T-cell (primary cell): ENCODE measurements at places on chromosomes 13 and 19. TPM values are rescaled to one million over a fixed set of nuclear protein-coding genes. Genes with fewer than 3 reads are reported as not detected.

- no peak for DNase-seq
- no peak overlapping the region for H3K27ac ChIP-seq
- no peak overlapping the region for H3K4me3 ChIP-seq
- no peaks in the 10 kb centered on the region for H3K27me3 ChIP-seq
- no peaks in the 10 kb centered on the region for H3K36me3 ChIP-seq
Measured at GRCh38 chr13:83190020-83190419, 692.3 kb downstream of the SLITRK1 start.

DNA sequence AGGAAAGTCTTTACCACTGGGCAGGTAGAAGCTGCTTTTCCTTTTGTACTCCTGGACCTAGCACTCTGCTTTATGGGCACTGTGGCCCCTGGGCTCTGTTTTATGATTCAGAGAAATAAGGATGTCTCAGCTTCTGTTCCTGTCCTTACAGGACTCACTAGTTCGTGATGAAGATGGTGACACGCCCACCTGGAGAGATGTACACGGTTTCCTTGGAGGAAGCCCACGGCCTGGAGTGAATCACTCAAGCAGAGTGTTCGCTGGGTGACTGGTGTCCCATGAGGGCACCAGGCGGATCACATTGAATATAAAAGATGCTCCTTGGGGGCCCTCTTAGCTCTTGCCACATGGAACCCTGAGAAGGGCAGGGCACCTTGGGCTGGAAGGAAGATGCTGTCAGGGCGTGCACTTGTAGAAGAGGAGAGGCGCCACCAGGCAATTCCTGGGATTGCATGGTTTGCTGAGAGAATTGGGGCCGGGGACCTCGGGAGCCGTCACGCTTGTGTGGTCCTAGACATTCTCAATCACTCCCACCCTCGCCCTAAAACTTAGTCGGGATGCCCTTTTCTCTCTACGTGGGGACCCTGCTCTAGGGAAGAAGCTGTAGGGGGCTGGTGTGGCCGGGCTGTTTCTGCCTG lies 202.6 kb downstream of the TSHZ3 start:
- no peaks in the 10 kb centered on the region for H3K27me3 ChIP-seq
- no peaks in the 10 kb centered on the region for H3K36me3 ChIP-seq
- no peak for DNase-seq
- no peak overlapping the region for H3K4me3 ChIP-seq
- no peak overlapping the region for H3K27ac ChIP-seq

GRCh38 chr13:38767506-38768265 lies 80.8 kb downstream of the FREM2 start:
- DNase-seq: no peak
- no peaks in the 10 kb centered on the region for H3K27me3 ChIP-seq
- H3K4me1 ChIP-seq: no peaks in the 10 kb centered on the region
- no peaks in the 10 kb centered on the region for H3K36me3 ChIP-seq
- H3K4me3 ChIP-seq: no peak overlapping the region

- no peaks in the 10 kb centered on the region for H3K36me3 ChIP-seq
- no peak for DNase-seq
- H3K27ac ChIP-seq: no peak overlapping the region
- H3K27me3 ChIP-seq: no peaks in the 10 kb centered on the region
- no peak overlapping the region for H3K4me3 ChIP-seq
Measured at GRCh38 chr13:63438951-63439350, 2023.3 kb upstream of the PCDH20 start.

DNA sequence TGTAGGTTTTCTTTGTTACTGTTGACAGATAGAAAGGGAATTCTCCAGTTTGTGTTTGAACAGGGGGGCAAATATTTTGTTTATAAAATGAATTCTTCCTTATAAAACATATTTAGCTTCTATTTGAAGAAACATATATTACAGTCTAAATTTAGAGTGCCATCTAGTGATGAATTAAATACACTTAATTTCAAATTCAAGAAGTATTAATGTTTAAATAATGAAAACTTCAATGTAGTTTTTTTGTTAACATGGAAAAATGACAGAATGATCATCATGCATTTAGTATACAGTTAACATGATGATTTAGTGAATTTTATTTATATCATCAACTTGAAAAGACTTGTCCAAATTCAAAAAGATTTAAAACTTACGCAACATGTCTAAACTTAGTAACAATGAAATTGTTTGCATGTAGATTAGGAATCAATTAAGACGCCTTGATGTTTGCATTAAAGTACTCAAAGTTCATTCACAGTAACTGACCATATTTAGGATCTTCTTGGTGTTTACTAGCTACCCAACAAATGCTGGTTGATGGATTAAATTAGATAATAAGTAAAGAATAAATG lies 765.9 kb upstream of the SLITRK1 start:
- no peak overlapping the region for H3K27ac ChIP-seq
- H3K27me3 ChIP-seq: no peaks in the 10 kb centered on the region
- no peaks in the 10 kb centered on the region for H3K36me3 ChIP-seq
- no peak overlapping the region for H3K4me3 ChIP-seq
- no peak for DNase-seq
- no peaks in the 10 kb centered on the region for H3K4me1 ChIP-seq

- peak within 1 kb of the TSS; percentile 45 for H3K4me3 ChIP-seq
- peaks cover 37% of the 10 kb centered on the region for H3K36me3 ChIP-seq
- peaks cover 2% of the 10 kb centered on the region for H3K27me3 ChIP-seq
- H3K4me1 ChIP-seq: no peaks in the 10 kb centered on the region
- peak within 1 kb of the TSS; percentile 78 for H3K27ac ChIP-seq
Measured at GRCh38 chr19:15449620-15450527, at the start of gene WIZ. Gene WIZ (minus strand): TSS chr19:15449956. CDS start chr19:15448307, 1,649 bp downstream.

DNA sequence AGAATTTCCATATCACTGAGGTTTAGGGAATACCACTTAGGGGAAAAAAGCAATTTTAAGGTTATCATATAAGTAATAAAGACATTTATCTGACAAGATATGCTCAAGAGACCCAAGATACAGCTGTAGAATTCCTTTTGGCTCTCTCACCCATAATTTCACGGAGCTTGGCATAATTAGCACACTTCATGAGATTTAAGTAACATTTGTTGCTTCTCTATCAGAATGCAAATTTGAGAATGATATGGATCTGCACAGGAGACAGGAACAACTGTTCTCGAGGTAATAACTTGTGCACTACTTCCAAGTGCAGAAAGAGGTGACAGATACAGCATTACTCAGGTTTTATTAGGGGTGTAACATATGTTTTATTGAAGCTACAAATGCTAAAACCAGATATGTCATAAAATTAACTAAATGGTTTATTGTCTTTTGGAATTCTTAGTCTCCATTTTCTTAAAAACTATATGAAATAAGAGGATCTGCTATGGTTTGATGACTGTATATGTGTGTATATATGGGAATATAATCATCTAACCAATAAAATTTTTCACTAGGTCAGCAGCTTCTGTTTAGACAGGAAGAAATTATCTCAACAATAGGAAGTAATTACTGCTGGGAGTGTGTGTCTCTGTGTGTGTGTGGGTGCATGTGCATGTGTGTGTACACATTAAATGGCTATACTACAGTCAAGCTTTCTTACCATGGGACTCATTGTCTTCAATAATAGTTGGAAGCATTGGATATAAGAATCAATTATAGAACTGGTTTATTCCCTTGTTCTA lies 401.3 kb downstream of the PCDH17 start:
- H3K27me3 ChIP-seq: no peaks in the 10 kb centered on the region
- DNase-seq: no peak
- H3K4me3 ChIP-seq: no peak overlapping the region
- H3K36me3 ChIP-seq: no peaks in the 10 kb centered on the region

- no peak overlapping the region for H3K4me3 ChIP-seq
- H3K27ac ChIP-seq: peak overlapping the region; percentile 63
- peaks cover 24% of the 10 kb centered on the region for H3K4me1 ChIP-seq
- H3K36me3 ChIP-seq: no peaks in the 10 kb centered on the region
Measured at GRCh38 chr19:29624489-29625185, 18.6 kb downstream of the POP4 start.

DNA sequence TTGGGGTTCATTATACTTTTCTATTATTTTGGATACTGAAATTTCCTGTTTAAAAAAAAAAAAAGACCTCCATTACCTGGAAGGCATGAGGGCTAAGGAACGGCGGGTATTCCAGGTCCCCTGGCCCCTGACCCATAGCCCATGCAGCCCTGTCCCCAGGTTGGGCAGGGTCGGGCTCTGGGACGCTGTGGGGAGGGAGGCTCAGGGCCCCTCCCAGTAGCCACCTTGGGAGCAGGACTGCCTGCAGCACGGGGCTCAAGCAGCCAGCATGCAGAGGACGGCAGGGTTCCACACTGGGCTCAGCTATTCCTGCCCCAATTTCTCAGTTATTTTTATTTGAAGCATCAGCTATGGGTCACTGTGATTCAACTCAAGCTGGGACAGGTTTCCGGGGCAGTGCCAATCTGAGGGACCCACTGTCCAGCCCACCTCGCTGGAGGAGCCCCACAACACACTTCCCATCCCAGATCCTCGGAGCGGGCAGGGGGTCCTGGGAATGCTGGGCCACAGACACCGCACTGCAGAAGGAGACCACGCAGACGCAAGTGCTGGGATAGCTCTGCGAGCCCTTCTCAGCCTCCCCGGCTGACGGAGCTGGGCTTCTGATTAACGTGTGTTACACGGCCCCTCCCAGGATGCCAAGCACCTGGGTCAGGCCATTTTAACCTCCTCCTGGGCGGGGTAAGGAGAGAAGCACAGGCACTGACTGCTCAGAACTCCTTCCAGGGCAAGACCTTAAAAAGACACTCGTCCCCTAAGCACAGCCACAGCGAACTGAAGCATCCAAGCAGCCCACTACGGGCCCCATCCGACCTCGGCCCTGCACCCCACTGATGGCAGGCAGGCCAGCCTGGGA lies 60.1 kb downstream of the PEPD start:
- H3K27me3 ChIP-seq: no peaks in the 10 kb centered on the region
- H3K4me3 ChIP-seq: no peak overlapping the region

- H3K4me3 ChIP-seq: no peak overlapping the region
- no peak for DNase-seq
- H3K27me3 ChIP-seq: no peaks in the 10 kb centered on the region
- no peaks in the 10 kb centered on the region for H3K4me1 ChIP-seq
Measured at GRCh38 chr19:53332484-53332883, 1.1 kb upstream of the ZNF845 start.

DNA sequence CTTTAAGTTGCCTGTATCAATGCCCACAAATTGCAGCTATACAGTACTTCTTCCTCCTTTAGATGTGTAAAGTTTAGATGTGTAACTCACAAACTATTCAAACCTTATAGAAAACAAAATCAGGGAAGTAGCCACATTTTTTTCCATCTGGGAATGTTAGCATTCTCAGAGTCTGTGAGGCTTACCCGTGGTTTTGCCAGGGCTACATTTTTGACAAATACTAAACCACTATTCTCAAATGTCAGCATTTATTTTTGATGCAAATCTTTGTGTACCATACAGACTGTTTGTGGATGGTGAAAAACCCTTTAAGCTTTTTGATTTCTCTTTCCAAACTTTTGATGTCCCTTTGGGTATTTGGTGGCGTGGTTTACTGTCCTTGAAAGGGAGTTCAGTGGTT lies 216.4 kb downstream of the POSTN start:
- no peaks in the 10 kb centered on the region for H3K27me3 ChIP-seq
- H3K27ac ChIP-seq: no peak overlapping the region
- no peaks in the 10 kb centered on the region for H3K4me1 ChIP-seq
- no peak for DNase-seq

GRCh38 chr19:17406887-17407196 lies 1.4 kb upstream of the BST2 start:
- H3K27ac ChIP-seq: peak overlapping the region; percentile 81
- peak overlapping the region; percentile 64 for H3K4me3 ChIP-seq
- peaks cover 52% of the 10 kb centered on the region for H3K4me1 ChIP-seq
- H3K36me3 ChIP-seq: peaks cover 13% of the 10 kb centered on the region
- H3K27me3 ChIP-seq: no peaks in the 10 kb centered on the region
- DNase-seq: no peak

PDE4C gene
- total RNA-seq: not detected

EXOC3L2 gene
- not detected for total RNA-seq

MYO16 gene
- 1.1 TPM for total RNA-seq

NLRP9 gene
- not detected for total RNA-seq
